ENCODE measurements at places on chromosomes 6 and 20.

DNA sequence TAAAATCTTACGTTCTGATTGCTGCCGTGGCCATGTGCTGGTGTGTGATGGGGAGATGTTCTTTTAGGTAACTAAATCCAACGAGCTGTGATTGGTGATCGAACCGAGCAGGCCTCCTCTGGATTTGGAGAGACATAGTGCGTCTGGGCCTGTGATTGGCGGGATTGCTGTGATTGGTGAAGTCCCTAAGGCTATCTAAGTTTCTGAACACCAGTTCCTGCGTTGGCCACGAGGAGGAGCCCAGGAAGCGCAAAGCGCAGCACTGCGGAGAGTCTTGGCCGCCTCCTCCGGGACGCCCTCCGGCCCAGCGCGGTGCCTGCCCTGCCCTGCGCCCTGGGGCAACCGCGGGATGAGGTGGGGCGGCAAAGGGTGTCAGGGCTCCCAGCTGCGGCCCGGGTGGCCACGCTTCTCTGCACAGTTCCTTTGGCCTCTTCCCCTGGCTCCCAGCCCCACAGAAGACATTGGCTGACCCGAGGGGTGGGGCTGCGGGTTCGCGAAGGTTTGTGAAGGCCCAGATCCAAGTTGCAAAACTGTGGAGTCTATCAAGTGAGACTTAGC, 33.0 kb downstream of the HNF4A start:
- no peak overlapping the region for H3K27ac ChIP-seq
- H3K4me3 ChIP-seq, result no peak overlapping the region

GRCh38 chr20:5374171-5374570, 57.4 kb upstream of the PROKR2 start:
- no peak for DNase-seq
- no peaks in the 10 kb centered on the region for H3K36me3 ChIP-seq
- H3K27ac ChIP-seq, result no peak overlapping the region
- no peak overlapping the region for H3K4me3 ChIP-seq

GRCh38 chr6:82076916-82077315, 170.6 kb downstream of the IBTK start:
- no peak overlapping the region for H3K4me3 ChIP-seq
- no peak overlapping the region for H3K27ac ChIP-seq
- no peak for DNase-seq
- H3K27me3 ChIP-seq, result no peaks in the 10 kb centered on the region
- no peaks in the 10 kb centered on the region for H3K36me3 ChIP-seq

DNA sequence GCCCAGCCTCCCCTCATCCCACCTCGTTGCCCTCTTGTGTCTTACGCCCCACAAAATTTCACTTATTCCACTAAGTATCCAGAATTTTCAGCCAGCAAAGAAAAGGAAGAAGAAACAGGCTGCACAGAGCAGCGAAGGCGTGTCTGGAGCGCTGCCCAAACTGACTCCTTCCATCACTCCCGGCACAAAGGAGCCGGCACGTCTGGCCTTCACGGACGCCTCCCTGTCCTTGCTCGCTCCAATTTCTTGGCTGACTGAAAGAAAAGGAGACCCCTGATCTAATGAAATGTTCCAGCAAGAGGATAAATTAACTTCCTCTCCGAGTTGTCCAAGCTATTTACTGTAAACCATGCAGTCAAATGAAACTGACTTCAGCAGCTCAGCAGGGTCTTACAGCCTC, 152.3 kb upstream of the CDH4 start:
- H3K36me3 ChIP-seq, result no peaks in the 10 kb centered on the region
- DNase-seq, result no peak
- H3K27ac ChIP-seq, result no peak overlapping the region
- no peaks in the 10 kb centered on the region for H3K4me1 ChIP-seq
- no peak overlapping the region for H3K4me3 ChIP-seq

DNA sequence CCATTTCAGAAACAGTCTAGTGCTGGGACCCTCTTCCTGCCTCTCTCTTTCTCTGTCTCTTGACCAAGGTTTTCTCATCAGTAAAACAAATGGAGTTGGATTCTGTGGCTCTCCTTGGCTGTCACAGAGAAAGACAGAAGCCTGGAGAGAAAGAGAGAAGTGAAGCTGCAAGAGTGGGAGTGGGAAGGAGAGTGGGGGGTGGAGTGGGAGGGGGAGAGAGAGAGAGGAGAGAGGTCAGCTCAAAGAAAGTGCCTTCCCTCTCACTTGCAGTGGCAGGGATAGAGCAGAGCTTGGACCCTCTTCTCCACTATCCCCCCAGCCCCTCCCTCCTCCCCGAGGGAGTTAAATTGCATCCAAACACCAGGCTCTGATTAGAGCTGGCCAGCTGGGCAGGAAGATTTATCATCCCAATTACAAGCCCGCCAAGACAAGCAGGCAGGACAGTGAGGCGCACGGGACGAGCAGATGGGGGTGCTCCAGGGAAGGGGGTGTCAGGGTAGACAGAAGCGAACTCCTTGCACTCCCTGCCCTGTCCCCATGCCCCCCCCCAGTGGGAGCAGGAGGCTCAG, 74.3 kb downstream of the CD40 start:
- DNase-seq, result no peak
- no peaks in the 10 kb centered on the region for H3K4me1 ChIP-seq
- no peaks in the 10 kb centered on the region for H3K27me3 ChIP-seq
- H3K27ac ChIP-seq, result no peak overlapping the region
- H3K4me3 ChIP-seq, result no peak overlapping the region

- no peaks in the 10 kb centered on the region for H3K36me3 ChIP-seq
- no peaks in the 10 kb centered on the region for H3K27me3 ChIP-seq
- DNase-seq, result no peak
- H3K4me3 ChIP-seq, result no peak overlapping the region
Observed at GRCh38 chr6:65157025-65157424, 550.0 kb downstream of the EYS start.

GRCh38 chr6:11682561-11682975, 96.0 kb downstream of the ADTRP start:
- no peaks in the 10 kb centered on the region for H3K27me3 ChIP-seq
- DNase-seq, result no peak

GRCh38 chr6:16688436-16688835, 72.8 kb downstream of the ATXN1 start:
- H3K27me3 ChIP-seq, result no peaks in the 10 kb centered on the region
- no peak for DNase-seq
- H3K4me3 ChIP-seq, result no peak overlapping the region
- H3K4me1 ChIP-seq, result peaks cover 31% of the 10 kb centered on the region

- H3K4me3 ChIP-seq, result no peak overlapping the region
- no peak for DNase-seq
- H3K4me1 ChIP-seq, result no peaks in the 10 kb centered on the region
- no peaks in the 10 kb centered on the region for H3K27me3 ChIP-seq
- no peak overlapping the region for H3K27ac ChIP-seq
- H3K36me3 ChIP-seq, result no peaks in the 10 kb centered on the region
Observed at GRCh38 chr6:150732765-150733539, 132.6 kb upstream of the MTHFD1L start.

- H3K4me1 ChIP-seq, result peaks cover 6% of the 10 kb centered on the region
- peak; percentile 42 for DNase-seq
- peak overlapping the region; percentile 81 for H3K27ac ChIP-seq
- peak overlapping the region; percentile 92 for H3K4me3 ChIP-seq
- peaks cover 6% of the 10 kb centered on the region for H3K36me3 ChIP-seq
- H3K27me3 ChIP-seq, result peaks cover 26% of the 10 kb centered on the region
Observed at GRCh38 chr6:32154514-32155161, 697 bp downstream of the PPT2 start.
